Anterior cingulate cortex (tissue), 58 donors: ENCODE measurements at places on chromosomes 12 and 14.

DNA sequence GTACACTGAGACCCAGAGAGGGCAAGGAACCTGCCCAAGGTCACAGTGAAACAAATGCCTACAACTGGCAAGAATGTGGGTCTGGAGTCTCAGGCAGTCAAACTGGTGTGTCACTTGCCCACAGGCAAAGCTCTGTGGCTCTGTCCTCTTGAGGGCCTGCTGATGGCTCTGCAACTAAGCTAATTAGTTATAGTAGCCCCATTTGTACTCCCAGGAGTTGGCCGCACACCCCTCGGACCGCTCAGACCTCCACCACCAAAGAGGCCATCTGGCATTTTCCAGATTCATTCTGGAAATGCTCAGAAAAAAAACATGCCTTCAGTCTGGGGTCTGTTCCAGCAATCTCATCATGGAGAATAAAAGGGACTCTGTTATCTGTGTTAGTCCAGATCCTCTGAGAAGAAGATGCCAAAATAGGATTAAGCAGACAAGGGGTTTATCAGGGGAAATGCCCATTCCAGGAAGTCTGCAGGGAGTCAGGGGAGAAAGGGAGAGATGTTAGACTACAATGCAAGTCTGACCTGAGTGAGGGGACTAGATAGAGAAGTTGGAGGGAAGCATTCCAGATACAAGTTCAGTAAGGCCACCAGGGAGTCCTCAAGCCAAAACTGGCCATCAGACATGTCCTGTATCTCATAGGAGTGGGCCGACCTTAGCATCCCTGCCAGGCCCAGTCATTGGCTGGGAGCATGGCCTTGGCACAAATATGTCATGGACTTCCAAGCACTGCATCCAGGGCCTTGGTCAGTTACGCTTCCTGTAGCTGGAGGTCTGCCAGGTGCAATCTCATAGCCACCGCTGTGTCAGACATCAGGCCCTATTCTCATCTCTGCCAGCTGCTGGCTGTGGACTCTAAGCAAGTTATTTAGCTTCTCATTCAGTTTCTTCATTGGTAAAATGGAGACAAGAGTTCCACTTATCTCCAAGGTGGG lies 15.4 kb upstream of the OAS1 start:
- DNase-seq = no peak

- no peak for DNase-seq
Measured at GRCh38 chr12:54455760-54456469, 17.5 kb downstream of the GTSF1 start.

GRCh38 chr14:96052541-96053247 lies 13.5 kb downstream of the C14orf132 start:
- no peak for DNase-seq

- DNase-seq = no peak
Measured at GRCh38 chr12:43148691-43149090, 403.3 kb downstream of the ADAMTS20 start.

GRCh38 chr12:123888989-123889388 lies 83.6 kb downstream of the CCDC92 start:
- no peak for DNase-seq

DNA sequence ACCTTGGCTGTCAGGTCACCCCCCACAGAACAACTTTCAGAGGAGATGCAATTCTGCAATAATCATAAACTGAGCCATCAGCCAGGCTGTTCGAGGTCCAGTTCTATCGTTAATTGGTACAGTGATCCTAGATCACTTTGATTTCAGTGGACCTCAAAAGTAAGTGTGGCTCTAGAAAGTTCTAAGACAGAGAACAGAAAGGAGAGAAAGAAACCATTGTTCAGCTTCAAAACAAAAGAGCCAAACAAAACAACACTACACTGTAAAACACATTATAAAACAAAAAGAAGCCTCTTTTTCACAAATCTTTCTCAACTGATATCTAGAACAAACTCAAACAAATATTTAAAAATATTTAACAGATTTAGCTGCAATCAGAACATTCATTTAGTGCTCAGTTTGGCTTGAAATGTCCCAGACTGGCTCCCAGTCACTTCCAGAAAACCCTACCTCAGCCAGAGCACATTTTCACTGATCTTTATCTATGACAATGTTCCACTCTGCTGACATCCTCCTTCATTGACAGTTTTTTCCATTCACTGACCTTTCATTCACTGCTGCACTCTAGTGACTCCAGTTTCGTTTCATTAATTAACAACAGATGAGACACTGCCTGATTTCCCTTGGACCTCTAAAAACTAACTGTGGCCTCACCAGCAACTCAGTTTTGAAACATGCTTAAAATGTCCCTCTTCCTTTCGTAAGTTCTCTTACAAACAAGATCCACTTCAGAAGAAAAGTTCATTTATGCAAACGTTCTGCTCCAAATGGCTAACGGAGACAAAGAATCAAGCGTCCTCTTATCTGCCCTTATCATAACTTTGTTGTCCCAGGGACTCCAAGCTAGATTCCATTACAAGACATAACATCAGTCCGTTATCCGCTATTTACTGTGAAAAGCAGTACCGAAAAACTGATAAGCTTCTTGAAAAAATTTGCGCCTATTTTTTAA lies 56.8 kb downstream of the DUSP16 start:
- DNase-seq = no peak

GRCh38 chr14:80491131-80491530 lies 279.8 kb upstream of the DIO2 start:
- DNase-seq = no peak

GRCh38 chr14:91286530-91286937 lies 42.0 kb upstream of the GPR68 start:
- DNase-seq = peak; percentile 35

GRCh38 chr14:54665946-54666345 lies 99.0 kb downstream of the SAMD4A start:
- DNase-seq = no peak

GRCh38 chr14:72126561-72126960 lies 194.3 kb downstream of the RGS6 start:
- no peak for DNase-seq

DNA sequence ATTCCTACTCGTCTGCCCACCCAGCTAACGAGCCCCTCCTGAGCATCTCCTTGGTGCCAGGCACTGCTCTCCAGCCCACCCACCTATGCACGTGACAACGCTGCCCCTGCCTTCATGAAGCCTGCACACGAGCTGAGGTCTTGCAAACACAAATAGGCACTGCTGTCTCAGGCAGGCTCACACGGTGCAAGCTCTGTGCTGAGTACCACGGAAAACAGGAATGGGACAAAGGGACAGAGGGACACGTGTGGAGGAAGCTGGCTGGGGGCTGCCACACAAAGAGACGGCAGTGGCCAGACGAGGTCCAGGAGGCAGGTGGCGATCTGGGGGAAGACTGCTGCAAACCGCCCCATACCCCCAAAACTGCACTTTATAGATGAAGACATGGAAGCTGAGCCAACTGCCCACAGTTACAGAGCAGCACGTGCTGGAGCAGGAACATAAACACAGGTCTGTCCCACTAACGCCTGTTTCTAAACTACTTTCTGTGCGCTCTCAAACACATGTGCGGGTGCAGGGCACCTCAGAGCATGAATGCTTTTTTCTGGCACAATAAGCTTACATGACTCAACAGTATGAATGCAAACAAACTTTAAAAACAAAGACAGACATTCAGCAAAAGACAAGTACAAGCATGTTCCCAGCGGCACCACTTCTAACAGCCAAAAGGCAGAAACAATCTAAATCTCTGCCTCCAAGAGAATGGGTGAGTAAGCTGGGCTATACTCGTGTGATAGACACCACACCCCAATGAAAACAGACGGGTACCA lies 64.5 kb downstream of the AMN start:
- DNase-seq = no peak

- DNase-seq = no peak
Measured at GRCh38 chr12:108810636-108811035, 46.7 kb downstream of the SSH1 start.

DNA sequence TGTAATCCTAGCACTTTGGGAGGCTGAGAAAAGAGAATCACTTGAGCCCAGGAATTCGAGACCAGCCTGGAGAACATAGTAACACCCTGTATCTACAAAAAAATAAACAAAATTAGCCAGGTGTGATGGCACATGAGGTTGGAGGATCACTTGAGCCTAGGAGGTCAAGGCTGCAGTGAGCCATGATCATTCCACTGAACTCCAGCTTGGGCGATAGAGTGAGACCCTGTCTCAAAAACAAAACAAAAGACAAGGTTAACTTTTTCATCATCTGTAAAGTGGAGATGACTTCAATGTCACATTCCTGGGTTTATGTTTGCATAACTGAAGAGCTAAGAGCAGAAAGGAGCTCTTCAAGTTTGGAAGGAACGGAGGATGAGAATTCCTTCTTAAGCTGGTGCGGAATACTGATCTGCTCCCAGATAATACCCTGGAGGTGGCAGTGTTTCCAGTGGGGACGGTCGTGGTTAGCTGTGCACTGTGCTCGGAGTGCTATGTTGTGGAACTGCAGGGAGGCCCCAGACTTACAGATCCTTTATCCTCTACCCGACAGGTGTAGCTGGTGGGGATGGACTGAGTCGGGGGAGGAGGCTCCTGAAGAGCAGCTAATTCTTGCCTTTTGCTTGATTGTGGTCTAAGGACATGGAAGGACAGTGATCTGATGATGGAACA lies 22.5 kb upstream of the BICD1 start:
- DNase-seq = no peak

GRCh38 chr12:11500188-11500860 lies 105.0 kb upstream of the PRB2 start:
- DNase-seq = peak; percentile 60

DNA sequence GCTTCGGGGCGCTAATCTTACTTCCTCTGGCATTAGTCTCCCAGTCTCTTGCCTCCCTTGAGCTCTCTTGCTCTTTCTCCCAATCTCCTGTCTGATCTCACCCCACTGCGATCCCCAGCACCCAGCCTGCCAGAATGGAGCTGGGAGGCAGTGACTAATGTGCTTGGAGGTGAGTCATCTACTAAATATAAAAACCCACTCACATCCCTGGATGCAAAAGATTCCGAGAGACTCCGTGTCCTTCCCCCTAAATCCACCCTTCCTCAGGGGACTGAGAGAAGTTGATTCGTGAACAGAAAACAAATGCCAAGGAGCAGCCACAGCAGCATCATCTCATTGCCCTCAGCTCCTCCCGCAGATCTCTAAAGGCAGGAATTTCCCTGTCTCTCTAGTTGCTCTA lies 45.7 kb upstream of the KCNA5 start:
- no peak for DNase-seq

- DNase-seq = no peak
Measured at GRCh38 chr14:59534361-59534987, 42.1 kb downstream of the CCDC175 start.

DNA sequence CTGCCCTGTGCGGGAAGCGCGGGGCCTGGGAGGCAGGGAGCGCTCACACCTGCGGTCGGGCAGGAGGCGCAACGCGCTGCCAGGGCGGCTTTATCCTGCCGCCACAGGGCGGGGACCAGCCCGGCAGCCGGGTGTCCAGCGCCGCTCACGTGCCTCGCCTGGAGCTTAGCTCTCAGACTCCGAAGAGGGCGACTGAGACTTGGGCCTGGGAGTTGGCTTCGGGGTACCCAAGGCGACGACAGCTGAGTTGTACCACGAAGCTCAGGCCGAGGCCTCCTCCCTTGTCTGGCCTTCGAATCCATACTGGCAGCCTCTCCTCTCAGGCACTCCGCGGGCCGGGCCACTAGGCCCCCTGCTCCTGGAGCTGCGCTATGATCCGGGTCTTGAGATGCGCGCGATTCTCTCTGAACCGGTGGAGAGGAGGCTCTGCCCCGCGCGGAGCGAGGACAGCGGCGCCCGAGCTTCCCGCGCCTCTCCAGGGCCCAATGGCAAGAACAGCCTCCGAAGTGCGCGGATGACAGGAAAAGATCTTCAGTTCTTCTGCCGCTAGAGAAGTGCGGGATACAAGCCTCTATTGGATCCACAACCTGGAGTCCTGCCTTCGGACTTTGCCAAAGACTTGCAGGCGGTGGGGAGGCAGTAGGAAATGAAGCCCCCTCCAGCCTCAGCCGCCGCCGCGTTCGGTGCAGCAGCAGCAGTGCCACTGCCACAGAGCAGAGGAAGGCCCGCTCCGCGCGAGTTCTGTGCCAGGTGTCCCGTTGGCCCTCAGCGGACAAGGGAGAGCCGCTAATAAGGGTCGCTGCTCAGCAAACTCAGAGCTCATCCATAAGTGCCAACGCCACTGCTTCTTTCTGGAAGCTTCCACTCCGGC lies 6.8 kb downstream of the SIX1 start:
- no peak for DNase-seq
